Activated CD4-positive, alpha-beta memory T cell treated with anti-CD3 and anti-CD28 coated beads, Interleukin-2, amount 10 ng/mL, durations not matched to agents 7 days and 5 days (primary cell): ENCODE measurements at places on chromosomes 6 and 20. TPM values are rescaled to one million over a fixed set of nuclear protein-coding genes. Genes with fewer than 3 reads are reported as not detected.

TEAD3 gene
- 0.23 TPM for total RNA-seq

CRISP3 gene
- not detected for total RNA-seq

SIRPD gene
- total RNA-seq: not detected

RGS17 gene
- total RNA-seq: 0.10 TPM

MUC21 gene
- not detected for total RNA-seq

RNF144B gene
- total RNA-seq: 2.0 TPM

PRDM1 gene
- total RNA-seq: 115 TPM

BTBD3 gene
- 0.93 TPM for total RNA-seq

ZNF311 gene
- total RNA-seq: 0.53 TPM

RRAGD gene
- total RNA-seq: 11.3 TPM

SRSF6 gene
- 106 TPM for total RNA-seq

PLEKHG1 gene
- total RNA-seq: 2.9 TPM

RWDD1 gene
- 37.8 TPM for total RNA-seq

OR2J1 gene
- not detected for total RNA-seq

SLC13A3 gene
- total RNA-seq: not detected

LTB gene
- total RNA-seq: 1,185 TPM

UNC93A gene
- not detected for total RNA-seq

ZNF341 gene
- 5.6 TPM for total RNA-seq

DEFB121 gene
- total RNA-seq: not detected

C20orf202 gene
- not detected for total RNA-seq

RAB44 gene
- total RNA-seq: 0.15 TPM

EGFL8 gene
- total RNA-seq: 5.1 TPM

ZC3H12D gene
- 37.6 TPM for total RNA-seq

LIN28B gene
- not detected for total RNA-seq

SLC24A3 gene
- total RNA-seq: not detected

EDEM2 gene
- 30.5 TPM for total RNA-seq

OR12D3 gene
- not detected for total RNA-seq

B3GALT4 gene
- 25.2 TPM for total RNA-seq

HAO1 gene
- not detected for total RNA-seq

C20orf144 gene
- 0.33 TPM for total RNA-seq

DDO gene
- total RNA-seq: not detected

PREP gene
- 43.7 TPM for total RNA-seq

SMLR1 gene
- total RNA-seq: not detected

DPPA5 gene
- not detected for total RNA-seq

ZSCAN23 gene
- 0.38 TPM for total RNA-seq

DUSP15 gene
- total RNA-seq: not detected

CLIC5 gene
- 8.4 TPM for total RNA-seq

PPP1R18 gene
- total RNA-seq: 283 TPM

AVP gene
- total RNA-seq: not detected

NRSN1 gene
- total RNA-seq: not detected

SLC22A1 gene
- total RNA-seq: 1.3 TPM

SLC44A4 gene
- not detected for total RNA-seq

ECT2L gene
- total RNA-seq: not detected

FRK gene
- total RNA-seq: 0.03 TPM

WFDC8 gene
- not detected for total RNA-seq

TSBP1 gene
- total RNA-seq: not detected

LHFPL5 gene
- not detected for total RNA-seq

SLC17A1 gene
- not detected for total RNA-seq

LINC00237 gene
- not detected for total RNA-seq

WFDC13 gene
- total RNA-seq: not detected

PAK5 gene
- not detected for total RNA-seq
